ENCODE measurements at places on chromosomes 13 and 19.

DNA sequence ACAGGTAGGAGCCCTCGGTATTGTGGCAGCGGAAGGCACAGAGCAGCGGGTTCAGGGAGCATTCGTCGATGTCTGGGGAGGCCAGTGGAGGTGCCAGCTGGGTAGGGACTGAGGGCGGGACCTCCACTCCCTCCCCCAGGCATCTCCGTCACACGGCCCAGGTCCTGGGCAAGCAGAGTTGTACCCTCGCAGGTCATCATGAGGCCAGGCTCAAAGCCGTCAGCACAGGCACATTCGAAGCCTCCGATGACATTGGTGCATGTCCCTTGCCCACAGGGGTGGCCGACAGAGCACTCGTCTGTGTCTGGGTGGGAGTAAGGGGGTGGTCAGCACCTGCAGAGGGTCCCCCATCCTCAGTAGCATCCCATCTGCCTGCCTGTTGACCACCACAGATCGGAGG lies 35.3 kb downstream of the CCL25 start:
- DNase-seq: no peak

DNA sequence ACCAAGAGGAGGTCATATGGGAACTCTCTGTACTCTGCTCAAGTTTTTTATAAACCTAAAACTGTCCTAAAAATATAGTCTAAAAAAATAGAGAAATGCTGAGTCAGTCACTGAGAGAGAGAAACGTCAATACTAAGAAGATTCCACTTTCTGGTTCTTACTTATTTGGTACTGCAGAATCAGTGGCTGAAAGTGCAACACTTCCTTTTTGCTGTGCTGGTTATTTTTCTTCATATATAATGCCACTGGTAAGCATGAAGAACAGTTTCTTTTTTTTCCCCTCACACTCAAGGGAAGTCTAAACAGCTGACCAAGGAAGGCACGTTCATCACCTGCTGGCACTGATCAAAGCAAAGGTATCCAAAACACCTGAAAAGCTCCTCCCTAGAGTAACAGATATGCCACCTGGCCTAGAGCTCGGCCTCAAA lies 44.3 kb upstream of the N4BP2L1 start:
- DNase-seq: no peak

GRCh38 chr19:38684078-38684861 lies 36.8 kb downstream of the ACTN4 start:
- DNase-seq: no peak

- DNase-seq: no peak
Measured at GRCh38 chr19:3442487-3443071, 37.7 kb downstream of the SMIM24 start.

DNA sequence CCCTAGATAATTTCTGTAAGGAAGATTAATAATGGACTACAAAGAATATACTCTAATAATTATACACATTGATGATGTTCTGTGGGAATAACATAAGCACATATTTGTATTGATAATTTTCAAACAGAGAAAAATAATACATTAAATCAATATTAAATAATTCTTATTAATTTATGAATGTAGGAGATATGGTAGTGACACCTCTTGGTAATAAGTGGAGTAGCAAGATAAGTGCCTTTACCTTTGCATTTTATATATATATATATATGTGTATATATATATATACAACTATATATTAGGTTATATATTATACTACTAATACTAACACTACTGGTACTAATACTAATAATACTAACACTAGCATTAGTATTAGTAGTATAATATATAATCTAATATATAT lies 905.8 kb downstream of the SLITRK1 start:
- no peak for DNase-seq
